Hepatocyte (in vitro differentiated cells): ENCODE measurements at places on chromosomes 1 and 21. TPM values are rescaled to one million over a fixed set of nuclear protein-coding genes. Genes with fewer than 3 reads are reported as not detected.

- DNase-seq: no peak
These were observed 31.9 kb upstream of the KCNA3 start for GRCh38 chr1:110706621-110707020.

- no peak for DNase-seq
These were observed 4.6 kb downstream of the ALX3 start for GRCh38 chr1:110065841-110066240.

GRCh38 chr1:116498789-116499628, 71.8 kb downstream of the CD58 start:
- DNase-seq: peak; percentile 85

GRCh38 chr1:1418464-1419362, 2.4 kb downstream of the ANKRD65 start:
- no peak for DNase-seq

- DNase-seq: peak; percentile 63
These were observed 15.3 kb downstream of the SRSF4 start for GRCh38 chr1:29166291-29166878.

- no peak for DNase-seq
These were observed 17.6 kb upstream of the PARP1 start for GRCh38 chr1:226425431-226426031.

- no peak for DNase-seq
These were observed 663 bp downstream of the ACOT7 start for GRCh38 chr1:6392809-6393399.

The CELA3B gene
- not detected in 2 replicates for polyA plus RNA-seq

- no peak for DNase-seq
These were observed 19.2 kb downstream of the SFT2D2 start for GRCh38 chr1:168245042-168245441.

DNA sequence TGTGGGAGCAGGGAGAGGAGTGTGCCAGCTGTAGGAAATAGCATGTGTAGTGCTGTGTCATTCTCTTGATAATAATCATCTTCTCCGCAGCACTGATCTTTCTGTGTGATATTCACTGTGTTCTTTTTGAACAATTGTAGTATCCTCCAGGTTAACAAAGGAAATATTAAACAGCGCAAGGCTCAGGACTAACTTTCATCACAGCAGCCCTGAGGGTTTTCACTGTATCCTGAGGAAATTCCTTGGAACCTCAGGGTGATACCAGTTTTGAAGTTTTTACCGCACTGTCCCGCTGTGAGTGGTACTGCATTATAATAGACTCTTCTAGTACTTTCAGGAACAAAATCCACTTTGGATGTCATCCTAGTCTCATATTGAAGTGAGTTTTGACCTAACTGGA, 228.4 kb upstream of the COA6 start:
- no peak for DNase-seq

- DNase-seq: peak; percentile 87
These were observed 746 bp upstream of the LAMC1 start for GRCh38 chr1:183022202-183023145.

DNA sequence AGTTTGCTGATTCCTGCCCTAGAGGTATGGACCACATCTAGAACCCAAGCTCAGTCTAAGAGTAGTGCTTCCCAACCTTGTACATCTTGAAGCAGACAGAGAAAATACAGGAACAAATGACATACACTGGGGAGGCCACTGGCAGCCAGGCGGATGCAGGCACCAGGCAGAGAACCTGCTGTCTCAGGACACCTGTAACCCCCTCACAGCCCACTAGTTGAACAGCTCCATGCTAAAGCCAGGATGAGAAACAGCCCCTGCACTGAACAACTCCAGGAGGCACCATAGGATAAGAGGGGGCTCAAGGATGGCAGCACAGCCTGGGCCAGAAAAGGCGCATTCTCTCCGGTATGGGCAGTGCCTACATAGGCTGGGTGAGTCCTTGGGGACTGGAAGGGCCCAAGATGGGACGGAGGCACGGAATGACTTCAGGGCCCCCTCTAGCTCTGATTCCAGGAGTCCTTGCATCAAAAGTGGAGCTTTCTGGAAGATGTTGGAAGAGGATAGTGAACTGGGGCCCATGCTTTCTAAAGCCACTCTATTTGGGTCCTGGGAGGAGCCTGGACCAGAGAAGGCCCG, 16.0 kb downstream of the MEF2D start:
- DNase-seq: no peak

GRCh38 chr1:29259802-29260441, 23.6 kb downstream of the PTPRU start:
- DNase-seq: peak; percentile 81

GRCh38 chr1:204069887-204070286, 3.0 kb upstream of the SOX13 start:
- DNase-seq: no peak
